GOT3 (cell line): ENCODE measurements at places on chromosomes 6 and 20.

DNA sequence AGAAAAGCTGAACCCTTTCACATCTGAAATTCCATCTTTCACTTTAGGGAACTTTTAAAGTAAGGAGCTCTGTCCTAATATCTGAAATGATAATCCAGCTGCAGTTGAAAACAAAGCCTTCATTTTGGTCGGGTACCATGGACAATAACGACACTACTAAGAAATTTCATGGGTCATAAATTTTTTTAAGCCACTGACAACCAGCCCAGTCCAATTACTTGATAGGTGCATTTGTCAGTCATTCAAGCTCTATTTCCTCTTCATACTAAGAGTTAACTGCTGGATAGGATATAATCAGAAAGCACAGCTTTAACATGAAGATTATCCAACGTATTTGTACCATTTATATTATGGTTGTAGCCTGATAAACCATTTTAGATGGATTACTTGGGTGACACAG lies 52.5 kb downstream of the MMUT start:
- no peak for DNase-seq

DNA sequence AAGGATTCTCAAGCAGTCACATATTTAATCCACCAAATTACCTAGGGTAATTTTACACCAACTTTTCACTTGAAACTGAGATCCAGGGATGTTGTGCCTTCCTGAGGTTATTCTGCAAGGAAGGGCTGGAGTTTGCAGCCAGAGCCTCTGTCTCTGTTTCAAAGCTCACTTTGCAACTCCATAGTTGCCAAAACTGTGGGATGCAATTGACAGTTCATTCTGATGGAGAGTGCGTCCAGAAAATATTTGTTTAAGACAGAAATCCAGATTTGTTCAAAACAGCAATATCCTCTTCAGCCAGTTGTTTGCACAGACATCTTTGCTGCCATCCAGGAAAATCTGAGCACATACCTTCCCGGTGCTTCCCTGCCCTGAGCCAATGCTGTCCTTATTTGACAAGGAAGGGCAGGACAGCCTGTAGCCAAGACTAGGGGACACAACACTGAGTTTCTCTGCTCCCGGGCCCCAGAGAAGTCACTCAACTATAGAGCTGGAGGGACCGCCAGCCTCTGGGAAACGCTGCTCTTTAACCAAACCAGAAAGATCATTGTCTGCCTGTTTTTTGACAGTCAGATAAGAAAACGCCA lies 297.4 kb downstream of the HIVEP2 start:
- DNase-seq = no peak

DNA sequence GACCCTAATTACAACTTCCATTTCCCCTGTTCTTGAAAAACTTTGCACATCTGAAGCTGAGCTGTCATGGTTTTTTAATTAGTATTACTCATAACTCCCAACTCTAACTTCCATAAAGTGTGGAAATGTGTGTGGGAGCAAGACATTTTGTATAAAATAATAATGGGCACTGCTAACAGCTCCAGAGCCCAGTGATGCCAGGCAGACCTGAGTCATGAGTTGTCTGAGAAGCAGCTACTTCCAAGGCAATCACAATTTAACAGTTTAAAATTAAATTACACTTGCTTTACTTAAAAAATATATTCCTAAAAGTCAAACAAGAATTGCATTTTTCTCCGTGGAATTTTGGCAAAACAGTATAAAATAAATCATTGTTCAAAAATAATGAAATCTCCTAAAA lies 6.4 kb downstream of the SLC2A12 start:
- no peak for DNase-seq

- DNase-seq = no peak
These were observed 9.7 kb downstream of the TULP4 start for GRCh38 chr6:158321960-158322359.

- DNase-seq = no peak
These were observed 5.3 kb upstream of the CCM2L start for GRCh38 chr20:32004963-32005362.
